ENCODE measurements at places on chromosomes 11 and 22.

GRCh38 chr11:86957976-86958646 lies 2.9 kb upstream of the FZD4 start:
- no peak for DNase-seq

DNA sequence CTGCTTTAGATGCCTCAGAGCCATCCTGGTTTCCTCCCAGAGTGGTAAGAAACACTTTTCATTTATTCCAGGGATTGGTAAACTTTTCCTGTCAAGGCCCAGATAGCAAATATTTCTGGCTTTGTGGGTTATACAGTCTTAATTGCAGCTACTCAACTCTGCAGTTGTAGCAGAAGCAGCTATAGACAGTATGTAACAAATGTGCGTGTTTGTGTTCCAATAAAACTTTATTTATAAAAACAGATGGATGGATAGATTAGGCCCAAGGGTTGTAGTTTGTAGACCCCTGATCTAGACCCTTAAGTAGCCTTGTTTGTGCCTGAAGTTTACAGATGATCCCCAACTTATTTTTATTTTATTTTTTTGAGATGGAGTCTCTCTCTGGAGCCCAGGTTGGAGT lies 17.9 kb downstream of the NNMT start:
- DNase-seq, result no peak

DNA sequence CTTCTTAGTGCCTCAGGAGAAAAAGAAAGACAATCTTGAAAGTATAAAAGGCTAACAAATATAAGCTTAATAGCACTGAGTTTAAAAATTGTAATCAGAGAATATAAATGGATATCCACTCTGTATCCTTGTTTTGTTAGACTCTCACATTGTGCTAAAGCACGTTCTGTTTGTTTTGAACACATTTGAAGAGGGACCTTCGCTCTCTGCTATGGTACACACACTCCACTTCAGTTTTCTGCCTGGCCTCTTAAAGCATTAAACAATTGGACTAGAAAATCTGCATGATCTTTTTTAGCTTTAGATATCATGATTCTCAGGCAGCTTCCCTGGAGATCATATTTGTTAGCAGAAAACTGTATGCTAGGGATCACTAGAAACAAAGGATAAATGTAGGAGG lies 40.3 kb upstream of the PGR start:
- DNase-seq, result no peak

DNA sequence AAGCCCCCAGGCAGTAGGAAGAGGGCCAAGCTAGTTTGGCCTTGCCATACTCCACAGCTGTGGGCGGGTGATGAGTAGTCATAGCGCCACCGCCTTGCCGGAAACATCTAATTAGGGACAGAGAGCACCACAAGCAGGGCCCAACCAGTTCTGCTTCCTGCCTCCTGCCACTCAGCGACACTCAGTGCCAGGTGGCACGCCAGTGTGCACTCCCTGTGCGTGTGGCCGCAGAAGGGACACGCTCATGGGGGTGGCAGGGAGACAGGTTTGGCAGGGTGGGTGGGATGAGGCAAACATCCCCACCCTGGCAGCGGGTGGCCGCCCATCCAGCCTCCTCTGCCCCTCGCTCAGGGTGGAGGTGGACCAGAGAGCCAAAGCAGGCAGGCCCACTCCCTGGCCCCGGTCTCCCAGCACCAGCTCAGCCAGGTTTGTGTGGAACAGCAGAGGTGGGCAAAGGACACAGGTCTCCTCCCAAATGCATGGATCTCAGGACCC lies 4.9 kb downstream of the OVOL1 start:
- no peak for DNase-seq

Measured in anterior cingulate cortex (tissue), 58 donors.